ENCODE measurements at places on chromosomes 6 and 20.
A peak's percentile ranks its signal among the peaks of the same experiment; 100 is the strongest.

- no peak for DNase-seq
Measured at GRCh38 chr20:37377346-37378081, 31.6 kb downstream of the SRC start.

GRCh38 chr6:13561624-13562267 lies 12.7 kb upstream of the SIRT5 start:
- DNase-seq = peak; percentile 18

DNA sequence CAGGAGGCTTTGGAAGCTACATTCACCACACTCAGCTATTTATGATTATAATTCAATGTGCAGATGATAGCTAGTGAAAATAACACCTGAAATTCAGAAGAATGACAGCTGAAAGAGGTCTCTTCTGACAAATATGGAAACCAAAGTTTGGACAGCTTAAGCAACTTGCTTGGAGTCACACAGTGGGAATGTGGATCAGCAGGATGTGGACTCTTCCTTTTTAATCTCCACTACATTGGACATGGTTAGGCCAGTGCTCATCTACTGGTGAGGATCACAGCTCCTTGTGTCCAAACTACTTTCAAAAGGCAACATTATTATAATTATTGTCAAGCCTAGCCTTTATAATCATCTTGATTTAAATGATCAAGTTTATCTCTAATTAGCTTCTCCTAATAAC lies 10.4 kb downstream of the TRAPPC3L start:
- DNase-seq = no peak

GRCh38 chr6:82260997-82261732 lies 13.6 kb upstream of the IBTK start:
- no peak for DNase-seq

DNA sequence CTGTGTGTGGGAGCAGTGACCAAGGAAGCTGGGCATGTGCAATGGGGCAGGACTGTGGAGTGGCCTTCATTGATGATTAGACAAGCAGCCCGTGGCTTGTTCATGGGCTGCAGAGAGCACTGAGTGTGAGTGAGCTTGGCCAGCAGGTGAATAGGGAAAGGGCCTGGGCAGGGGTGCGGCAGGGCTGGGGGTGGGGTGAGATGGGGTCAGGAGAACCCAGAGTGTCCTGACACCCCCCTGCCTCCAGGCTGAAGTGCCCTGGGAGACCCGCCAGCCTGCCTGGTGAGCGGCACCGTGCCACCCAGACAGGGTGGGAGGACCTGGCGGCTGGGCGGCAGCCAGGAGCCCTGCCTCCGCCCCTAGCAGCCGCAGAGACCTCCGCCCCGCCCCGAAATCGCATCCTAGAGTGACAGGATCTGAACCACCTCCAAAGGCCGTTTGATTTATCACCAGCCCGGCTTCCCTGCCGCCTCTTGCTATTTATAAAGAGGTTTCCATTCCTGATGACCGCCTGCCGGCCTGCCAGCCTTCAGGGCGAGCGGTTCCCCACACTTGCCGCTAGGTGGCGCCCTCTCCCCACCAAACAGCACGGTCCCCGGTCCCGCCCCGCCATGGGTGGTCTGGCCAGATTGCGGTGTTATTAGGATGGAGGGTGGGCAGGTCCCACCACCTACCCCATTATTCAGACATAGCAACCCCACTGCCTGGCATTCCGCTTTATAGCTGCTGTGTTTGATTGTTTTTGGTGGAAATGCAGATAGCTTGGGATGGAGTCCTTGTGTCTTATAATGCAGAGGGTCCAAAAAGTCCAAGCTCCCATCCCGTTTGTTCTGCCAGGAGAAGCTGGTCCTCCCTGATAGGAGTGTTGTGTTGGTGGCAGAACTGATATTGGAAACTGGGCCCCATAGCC lies 3.5 kb downstream of the MYLK2 start:
- DNase-seq = no peak

GRCh38 chr6:22952097-22952496 lies 382.7 kb downstream of the HDGFL1 start:
- no peak for DNase-seq

- no peak for DNase-seq
Measured at GRCh38 chr6:142671791-142672190, 273.2 kb downstream of the HIVEP2 start.

GRCh38 chr6:66210964-66211363 lies 503.9 kb upstream of the EYS start:
- DNase-seq = no peak

GRCh38 chr6:113697632-113698410 lies 159.3 kb upstream of the MARCKS start:
- DNase-seq = no peak

GRCh38 chr6:52540286-52540902 lies 36.5 kb downstream of the TRAM2 start:
- DNase-seq = no peak

- no peak for DNase-seq
Measured at GRCh38 chr6:11734861-11735613, 43.6 kb downstream of the ADTRP start.

- no peak for DNase-seq
Measured at GRCh38 chr6:13496513-13497190, 9.3 kb upstream of the GFOD1 start.

DNA sequence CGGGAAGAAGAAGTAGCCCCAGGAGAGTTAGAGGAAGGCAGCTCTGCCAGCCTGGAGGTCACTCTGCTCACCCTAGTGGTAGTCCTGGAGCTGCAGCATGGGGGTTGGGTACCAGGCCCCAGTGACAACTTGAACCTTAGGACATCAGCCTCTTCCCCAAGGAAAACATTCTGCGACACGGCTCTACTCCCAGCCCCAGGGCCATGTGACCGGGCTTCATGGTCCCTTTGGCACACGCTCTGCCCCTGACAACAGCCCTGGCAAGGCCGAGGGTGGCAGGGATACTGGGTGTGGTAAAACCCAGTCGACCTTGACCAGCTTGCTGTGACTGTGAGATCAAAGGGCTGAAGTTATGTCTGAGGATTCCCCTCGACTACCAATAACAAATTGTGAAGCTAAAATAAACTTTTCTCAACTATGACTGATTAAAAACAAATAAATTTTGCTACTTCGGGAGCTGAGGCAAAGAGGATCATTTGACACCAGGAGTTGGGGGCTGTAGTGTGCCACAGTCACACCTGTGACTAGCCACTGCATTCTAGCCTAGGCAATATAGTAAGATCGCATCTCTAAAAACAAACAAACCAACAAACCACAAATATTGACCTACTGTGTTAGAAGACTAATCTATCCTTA lies 24.4 kb upstream of the ARID1B start:
- no peak for DNase-seq

DNA sequence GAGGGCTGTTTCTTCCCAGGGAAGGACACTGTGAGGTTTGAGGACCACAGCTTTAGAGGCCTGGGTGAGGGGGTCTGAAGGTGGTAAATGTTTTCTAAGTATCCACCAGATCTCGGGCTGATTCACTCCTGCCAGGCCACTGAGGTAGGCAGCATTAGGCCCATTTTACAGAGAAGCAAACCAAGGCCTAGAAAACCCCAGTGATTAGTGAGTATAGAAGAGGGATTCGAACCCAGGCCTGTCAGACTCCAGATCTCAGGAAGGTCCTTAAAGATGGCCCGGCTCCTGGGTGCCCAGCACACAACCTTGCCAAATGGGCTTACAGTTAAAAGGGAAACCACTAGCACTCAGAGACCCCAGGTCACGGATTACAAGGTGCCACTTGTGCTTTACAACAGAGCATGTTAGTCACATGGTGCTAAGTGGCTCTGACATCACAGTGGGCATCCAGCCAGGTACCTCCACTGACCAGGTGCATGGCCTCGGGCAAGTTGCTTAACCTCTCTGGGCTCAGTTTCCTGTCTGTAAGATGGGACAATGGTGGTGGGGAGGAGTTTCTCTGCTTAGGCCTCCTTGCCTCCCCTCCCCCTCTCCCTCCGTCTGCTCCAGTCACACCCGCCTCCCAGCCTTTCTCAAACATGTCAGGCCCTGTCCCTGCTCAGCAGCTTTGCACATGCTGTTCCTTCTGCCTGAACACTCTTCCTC lies 18.8 kb upstream of the SIRPA start:
- DNase-seq = no peak

DNA sequence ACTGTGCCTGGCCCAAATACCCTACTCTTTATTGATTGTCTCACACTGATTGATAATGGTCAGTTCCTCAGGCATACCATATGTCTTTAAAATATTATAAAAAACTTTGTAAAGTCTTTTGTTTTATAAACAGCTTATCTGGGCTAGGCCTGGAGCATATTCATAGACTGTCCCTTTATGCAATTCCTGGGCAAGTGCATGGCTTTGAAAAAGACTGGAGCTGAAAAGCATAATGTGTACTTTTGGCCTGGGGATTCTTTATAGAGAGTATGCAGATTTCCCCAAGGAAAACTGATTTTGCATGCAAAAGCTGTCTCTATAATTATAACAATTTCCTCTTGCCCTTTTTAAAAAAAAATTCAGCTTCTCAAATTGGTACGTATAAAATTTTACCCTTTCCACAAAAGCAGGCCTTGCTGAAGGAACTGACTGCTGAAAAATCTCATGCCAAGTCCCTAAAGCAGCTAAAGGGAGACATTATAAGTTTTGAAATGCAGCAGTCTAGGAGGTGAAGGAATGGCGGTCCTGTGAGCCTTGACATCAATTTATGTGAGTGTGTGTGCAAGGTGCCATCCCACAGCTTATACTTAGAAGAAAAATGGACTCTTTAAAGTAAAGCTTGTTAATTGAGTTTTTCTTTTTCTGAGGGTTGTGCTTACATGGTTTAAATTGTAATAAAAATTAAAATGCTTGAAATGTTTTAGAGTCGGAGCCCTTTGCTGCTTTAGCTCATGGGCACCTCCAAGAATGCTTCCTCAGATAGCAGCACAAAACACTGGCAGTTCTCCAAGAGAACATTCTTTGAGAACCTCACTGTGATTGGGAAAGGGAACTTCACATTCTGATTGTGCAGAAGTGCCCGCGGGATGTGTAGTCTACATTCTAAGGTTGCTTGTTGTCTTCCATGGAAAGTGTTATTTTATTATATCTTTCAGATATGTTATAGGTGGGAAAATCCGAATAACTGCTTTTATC lies 43.9 kb downstream of the PLCB4 start:
- DNase-seq = no peak

- no peak for DNase-seq
Measured at GRCh38 chr6:28206928-28207509, 18.1 kb upstream of the ZSCAN9 start.

DNA sequence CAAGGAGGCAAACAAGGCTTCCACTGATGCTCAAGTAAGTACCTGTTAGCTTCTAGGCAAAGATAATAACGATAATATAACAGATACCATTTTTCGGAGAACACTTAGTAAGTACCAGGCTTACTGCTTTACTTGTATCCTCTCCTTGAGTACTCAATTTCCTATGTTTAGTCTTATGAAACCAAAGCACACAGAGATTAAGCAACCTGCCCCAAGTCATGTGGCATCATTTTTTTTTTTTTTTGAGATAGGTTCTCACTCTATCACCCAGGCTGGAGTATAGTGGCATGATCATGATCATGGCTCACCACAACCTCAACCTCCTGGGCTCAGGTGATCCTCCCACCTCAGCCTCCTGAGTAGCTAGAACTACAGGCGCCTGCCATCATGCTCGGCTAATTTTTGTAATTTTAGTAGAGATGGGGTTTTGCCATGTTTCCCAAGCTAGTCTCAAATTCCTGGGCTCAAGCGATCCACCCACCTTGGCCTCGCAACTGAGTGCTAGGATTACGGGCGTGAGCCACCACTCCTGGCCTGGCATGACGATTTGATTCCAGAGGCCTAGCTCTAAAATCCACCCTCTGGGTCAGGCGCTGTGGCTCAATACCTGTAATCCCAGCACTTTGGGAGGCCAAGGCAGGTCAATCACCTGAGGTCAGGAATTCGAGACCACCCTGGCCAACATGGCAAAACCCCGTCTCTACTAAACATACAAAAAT lies 14.0 kb downstream of the SPAG4 start:
- peak; percentile 68 for DNase-seq

- no peak for DNase-seq
Measured at GRCh38 chr6:1997702-1998101, 247.7 kb downstream of the GMDS start.

DNA sequence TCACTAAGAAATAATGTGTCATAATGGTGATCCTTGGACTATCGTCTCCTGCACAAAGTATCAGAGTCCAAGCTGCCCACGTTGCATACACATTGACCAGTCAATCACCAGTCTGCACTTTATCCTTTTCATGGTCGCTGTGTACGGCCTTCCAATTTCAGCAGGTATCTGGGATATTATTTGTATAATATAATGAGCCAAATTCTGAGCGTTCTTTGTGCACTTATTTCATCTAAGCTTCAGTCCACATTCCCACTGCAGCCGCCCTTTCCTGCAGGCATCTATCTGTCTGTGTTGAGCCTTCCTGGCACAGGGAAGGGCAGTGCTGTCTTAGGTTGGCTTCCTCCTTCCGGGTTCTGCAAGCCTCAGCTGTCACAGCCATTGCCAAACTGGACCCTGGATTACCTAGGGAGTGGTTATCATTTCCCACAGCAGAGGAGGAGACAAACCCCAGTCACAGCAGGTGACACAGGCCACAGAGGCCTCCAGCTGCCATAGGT lies 174.3 kb downstream of the TTLL2 start:
- no peak for DNase-seq

- DNase-seq = no peak
Measured at GRCh38 chr6:32906539-32906938, 34.3 kb downstream of the HLA-DMB start.

DNA sequence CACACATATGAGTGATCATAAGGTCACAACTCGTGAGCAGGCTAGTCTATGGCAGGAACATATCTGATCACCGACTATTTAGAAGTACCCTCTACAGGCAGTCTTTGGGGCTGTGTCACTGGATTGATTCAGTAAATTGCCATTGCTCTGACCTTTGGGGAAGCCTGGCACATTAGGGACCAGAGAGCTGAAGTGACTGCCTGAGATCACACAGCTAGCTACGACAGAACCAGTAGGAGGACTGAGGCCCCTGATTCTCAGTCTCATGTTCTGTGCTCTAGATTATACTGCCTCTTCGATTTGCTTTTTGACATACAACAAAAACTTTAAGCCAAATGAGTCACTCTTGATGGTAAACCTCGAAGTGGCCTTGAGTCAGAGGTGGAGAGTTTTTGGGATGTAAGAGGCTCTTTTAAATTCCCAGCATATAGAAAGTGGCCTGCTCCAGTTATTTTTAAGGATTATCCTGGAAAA lies 247.5 kb upstream of the SUPT3H start:
- no peak for DNase-seq

GRCh38 chr6:158758451-158758860 lies 60.7 kb downstream of the EZR start:
- no peak for DNase-seq

- no peak for DNase-seq
Measured at GRCh38 chr20:52231230-52231746, 39.7 kb upstream of the ZFP64 start.

DNA sequence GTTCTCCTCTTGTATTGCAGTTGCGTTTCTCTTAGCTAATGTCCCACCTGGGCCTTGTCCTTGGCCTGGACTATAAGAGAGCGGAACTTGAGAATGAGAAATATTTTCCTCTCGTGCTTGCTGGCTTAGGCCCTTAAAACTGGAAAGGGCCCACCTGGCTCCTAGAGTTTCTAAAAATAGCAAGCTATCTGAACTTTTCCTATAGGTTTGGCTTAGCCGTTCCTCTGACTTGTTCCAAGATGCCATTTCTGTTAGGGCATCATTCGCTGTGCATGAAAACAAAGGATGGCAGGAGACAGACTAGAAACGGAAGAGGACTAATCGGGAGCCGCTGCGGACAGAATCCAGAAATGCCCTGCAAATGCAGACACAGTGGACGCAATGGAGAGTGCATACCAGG lies 4.5 kb downstream of the RIPOR3 start:
- DNase-seq = no peak

Measured in GF-D8 (cell line).